Cardiac muscle cell (in vitro differentiated cells and primary cell): ENCODE measurements at places on chromosomes 4 and X. TPM values are rescaled to one million over a fixed set of nuclear protein-coding genes. Genes with fewer than 3 reads are reported as not detected.

DNA sequence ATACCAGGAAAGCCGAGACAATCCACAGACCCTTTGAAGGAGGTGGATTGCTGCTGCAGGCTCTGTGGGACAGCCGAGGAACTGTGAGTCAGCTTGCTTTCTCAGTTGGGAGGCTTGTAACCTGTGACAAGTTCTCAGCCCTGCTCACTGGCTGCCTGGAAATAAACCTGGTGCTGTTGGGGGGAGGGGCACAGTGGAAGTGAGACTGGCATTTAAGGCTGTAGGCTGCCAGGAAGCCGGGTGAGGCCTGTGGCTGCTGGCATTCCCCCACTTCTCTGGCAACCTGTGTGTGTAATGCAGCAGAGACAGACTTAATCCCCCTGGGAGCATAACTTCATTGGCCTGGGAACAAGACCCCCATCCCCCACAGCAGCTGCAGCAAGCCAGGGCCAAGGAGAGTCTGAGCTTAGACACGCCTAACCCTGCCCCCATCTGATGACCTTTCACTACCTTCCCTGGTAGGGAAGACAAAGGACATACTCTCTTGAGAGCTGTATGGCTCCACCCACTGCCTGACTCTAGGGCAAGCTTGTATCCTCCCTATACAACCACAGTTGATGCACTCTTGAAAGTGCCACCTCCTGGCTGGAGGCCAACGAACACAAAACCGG, 64.1 kb downstream of the ALPK1 start:
- H3K4me1 ChIP-seq: no peaks in the 10 kb centered on the region
- H3K27me3 ChIP-seq: no peaks in the 10 kb centered on the region
- H3K36me3 ChIP-seq: no peaks in the 10 kb centered on the region
- H3K4me3 ChIP-seq: no peak overlapping the region

AMBN gene
- not detected in 2 replicates for total RNA-seq

KLHL4 gene
- 32.6 TPM in 2 replicates for total RNA-seq

DNA sequence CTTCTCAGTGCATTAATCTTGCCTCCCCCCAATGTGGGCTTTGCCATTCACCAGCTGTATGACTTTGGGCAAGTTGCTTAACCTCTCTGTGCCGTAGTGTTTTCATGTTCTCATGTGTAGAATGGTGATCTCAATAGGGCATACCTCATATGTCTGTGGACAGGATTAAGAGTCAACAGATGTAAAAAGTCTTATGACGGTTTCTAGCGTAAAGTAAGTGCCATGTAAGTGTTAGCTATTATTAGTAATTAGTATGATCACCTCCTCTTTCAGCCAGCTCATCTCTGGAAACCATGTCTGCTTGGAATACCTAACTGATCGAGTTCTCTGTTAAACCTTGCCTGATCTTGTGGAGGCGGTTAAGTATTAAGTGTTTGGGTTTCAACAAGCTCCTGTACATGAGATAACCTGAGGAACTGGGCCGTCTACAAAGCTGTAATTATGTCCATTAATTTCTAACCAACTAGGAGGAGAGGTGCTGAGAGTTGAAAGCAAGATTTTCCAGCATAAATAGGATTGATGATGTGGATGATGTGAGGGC, 66.3 kb downstream of the TSC22D3 start:
- H3K4me3 ChIP-seq: no peak overlapping the region
- no peak overlapping the region for H3K27ac ChIP-seq
- no peak for DNase-seq
- no peaks in the 10 kb centered on the region for H3K27me3 ChIP-seq
- peaks cover 13% of the 10 kb centered on the region for H3K4me1 ChIP-seq
- H3K36me3 ChIP-seq: peaks cover 11% of the 10 kb centered on the region

DNA sequence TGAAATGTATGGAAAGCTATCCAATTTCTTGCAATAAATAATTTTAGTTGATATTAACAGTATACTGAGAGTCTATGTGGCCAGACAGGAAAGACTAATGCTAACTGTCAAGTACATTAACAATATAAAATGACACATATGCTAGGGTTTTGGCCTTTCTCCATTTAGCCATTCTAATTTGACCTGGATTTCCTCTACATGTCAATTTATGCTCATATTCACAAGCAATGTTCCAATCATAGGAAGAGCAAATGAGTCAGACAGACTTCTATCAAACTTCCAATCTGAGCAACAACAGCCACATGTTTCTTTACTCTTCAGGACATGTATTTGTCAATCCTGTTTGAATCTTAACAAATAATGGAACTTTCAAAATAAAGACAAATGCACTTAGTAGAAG, 53.6 kb downstream of the CORIN start:
- H3K4me1 ChIP-seq: peaks cover 36% of the 10 kb centered on the region
- no peaks in the 10 kb centered on the region for H3K36me3 ChIP-seq
- H3K27me3 ChIP-seq: no peaks in the 10 kb centered on the region
- no peak for DNase-seq

DNA sequence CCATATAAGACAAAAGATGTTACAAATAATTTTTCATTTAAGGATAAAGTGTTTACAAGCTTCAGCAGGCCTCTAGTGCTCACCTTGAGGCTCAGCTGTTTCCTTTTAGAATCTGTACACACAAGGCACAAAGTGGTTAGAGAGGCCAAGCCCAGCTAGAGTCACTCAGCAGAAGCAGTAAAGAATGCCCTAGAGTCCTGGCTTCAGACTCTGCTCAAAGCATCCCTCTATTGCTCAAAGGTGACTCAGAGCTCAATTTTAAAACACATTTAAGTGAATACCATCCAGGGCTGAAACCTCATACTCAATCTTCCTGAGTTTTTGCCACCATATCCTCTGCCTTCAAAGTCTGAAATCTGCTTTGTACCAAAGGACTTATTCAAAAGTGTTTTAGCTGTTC, 22.6 kb upstream of the PHF8 start:
- H3K27ac ChIP-seq: no peak overlapping the region
- DNase-seq: peak; percentile 3
- H3K36me3 ChIP-seq: no peaks in the 10 kb centered on the region
- H3K4me1 ChIP-seq: no peaks in the 10 kb centered on the region
- no peak overlapping the region for H3K4me3 ChIP-seq

VCX3A gene
- 0.48 and 0.74 TPM in 2 replicates for total RNA-seq

TACR3 gene
- total RNA-seq: not detected in 2 replicates

DGKK gene
- 0.27 and 0.81 TPM in 2 replicates for total RNA-seq

MAGEA8 gene
- not detected in 2 replicates for total RNA-seq

GPRASP1 gene
- total RNA-seq: 3.2 and 8.7 TPM in 2 replicates

DNA sequence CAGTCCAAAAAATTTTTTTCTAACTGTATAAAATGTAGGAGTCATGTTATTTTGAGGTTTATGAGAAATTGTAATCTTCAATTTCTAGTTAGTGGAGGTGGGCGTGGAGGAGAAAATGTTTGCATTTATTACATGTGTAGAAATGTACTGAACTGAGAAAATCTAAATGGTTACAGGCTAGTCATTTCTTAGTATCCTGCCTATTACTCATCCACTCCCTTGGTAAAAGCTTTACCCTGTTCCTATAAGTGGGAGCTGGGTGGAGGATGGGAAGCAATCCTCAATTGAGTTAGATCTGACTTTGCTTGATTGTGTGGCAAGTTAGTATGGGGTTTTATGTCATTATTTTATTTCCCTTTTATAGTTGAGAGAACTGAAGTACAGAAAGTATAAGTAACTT, 73.8 kb downstream of the POLA1 start:
- peaks cover 4% of the 10 kb centered on the region for H3K4me1 ChIP-seq
- no peaks in the 10 kb centered on the region for H3K27me3 ChIP-seq
- peak; percentile 1 for DNase-seq
- no peaks in the 10 kb centered on the region for H3K36me3 ChIP-seq

GRCh38 chrX:106479920-106480319, 131.9 kb upstream of the RADX start:
- H3K4me1 ChIP-seq: no peaks in the 10 kb centered on the region
- DNase-seq: no peak
- no peaks in the 10 kb centered on the region for H3K36me3 ChIP-seq

DDX53 gene
- total RNA-seq: not detected in 2 replicates

DNA sequence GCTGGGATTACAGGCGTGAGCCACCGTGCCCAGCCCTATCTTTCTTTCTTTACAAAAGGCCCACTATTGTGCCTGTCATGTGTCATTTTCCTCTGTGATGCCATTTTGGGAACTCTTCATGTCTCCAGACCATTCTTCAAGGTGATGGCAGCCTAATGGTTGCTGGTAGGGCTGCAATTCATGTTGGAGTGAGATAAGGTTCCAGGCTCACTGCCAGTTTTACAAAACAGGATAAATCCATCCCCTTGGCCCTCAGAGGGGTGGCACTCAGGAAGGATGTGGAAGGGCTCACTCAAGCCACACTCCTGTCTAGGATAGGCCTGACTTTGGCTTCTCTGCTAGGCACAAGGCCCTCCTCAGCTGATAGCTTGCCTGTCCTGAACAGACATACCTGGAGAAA, 3.8 kb downstream of the TCEAL9 start:
- peaks cover 28% of the 10 kb centered on the region for H3K4me1 ChIP-seq
- no peak overlapping the region for H3K4me3 ChIP-seq
- peak overlapping the region; percentile 62 for H3K27ac ChIP-seq
- peaks cover 7% of the 10 kb centered on the region for H3K36me3 ChIP-seq
- DNase-seq: peak; percentile 50
- H3K27me3 ChIP-seq: no peaks in the 10 kb centered on the region

DNA sequence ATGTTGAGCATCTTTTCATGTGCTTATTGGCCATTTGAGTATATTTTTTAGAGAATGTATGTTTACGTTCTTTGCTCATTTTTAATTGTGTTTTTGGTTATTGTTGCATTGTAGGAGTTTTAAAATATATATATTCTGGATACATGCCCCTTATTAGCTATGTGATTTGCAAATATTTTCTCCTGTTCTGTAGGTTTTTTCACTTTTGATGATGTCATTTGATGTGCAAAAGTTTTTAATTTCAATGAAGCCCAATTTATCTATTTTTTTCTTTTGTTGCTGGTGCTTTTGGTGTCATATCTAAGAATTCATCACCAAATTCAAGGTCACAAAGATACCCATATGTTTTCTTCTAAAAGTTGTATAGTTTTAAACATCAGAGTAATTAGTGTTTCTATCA, 6.8 kb downstream of the ARMCX5 start:
- H3K27ac ChIP-seq: no peak overlapping the region
- no peak overlapping the region for H3K4me3 ChIP-seq
- no peak for DNase-seq
- no peaks in the 10 kb centered on the region for H3K4me1 ChIP-seq

DNA sequence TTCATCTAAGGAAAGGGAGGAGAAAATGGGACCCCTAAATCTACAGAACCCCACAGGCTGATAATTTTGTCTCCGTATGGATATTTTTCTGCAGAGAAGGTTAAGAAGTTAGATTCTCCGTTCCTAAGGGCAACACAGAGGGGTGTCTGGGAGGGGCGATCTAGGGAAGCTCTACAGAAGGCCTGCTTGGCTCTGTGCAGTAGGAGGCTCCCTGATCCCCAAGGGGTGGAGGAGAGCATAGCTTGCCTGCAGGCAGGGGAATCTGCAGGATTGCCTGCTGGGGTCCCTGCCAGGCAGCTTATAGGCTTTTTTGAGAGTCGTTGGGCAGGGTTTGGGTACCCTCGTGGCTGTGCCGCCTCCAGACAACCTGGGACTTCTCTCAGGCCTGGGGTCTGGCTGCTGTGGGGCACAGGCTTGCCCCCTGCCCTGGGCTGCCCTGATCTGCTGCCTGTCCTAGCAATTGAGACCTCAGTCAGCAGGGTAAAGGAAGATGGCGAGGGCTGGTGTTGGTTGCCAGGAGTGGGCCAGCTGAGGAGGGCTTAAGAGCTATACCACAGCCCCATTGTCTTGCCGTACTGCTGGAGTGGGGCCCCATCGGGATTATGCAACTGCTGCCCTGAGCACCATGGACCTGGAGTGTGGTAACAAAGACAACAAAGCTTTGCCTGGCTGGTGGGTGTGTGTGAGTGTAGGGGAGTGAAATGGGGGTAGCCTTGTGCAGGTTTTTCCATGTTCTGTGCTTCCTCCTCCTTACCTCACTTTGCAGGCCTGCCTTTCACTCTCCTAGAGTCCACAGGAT, 74.1 kb downstream of the EFNB1 start:
- no peaks in the 10 kb centered on the region for H3K36me3 ChIP-seq
- H3K27ac ChIP-seq: no peak overlapping the region
- no peak overlapping the region for H3K4me3 ChIP-seq
- DNase-seq: no peak
- H3K27me3 ChIP-seq: no peaks in the 10 kb centered on the region
- no peaks in the 10 kb centered on the region for H3K4me1 ChIP-seq

- no peaks in the 10 kb centered on the region for H3K27me3 ChIP-seq
- no peak for DNase-seq
- H3K4me1 ChIP-seq: no peaks in the 10 kb centered on the region
- no peak overlapping the region for H3K4me3 ChIP-seq
These were observed 103.0 kb downstream of the PPEF1 start for GRCh38 chrX:18810416-18810815.

MAGIX gene
- total RNA-seq: 2.0 and 6.8 TPM in 2 replicates

ADGRA3 gene
- 32.2 and 41.1 TPM in 2 replicates for total RNA-seq

PDGFRA gene
- 51.3 and 60.9 TPM in 2 replicates for total RNA-seq

SFRP2 gene
- 0.30 and 1.7 TPM in 2 replicates for total RNA-seq

VSIG1 gene
- 0.07 TPM in 1 of 2 replicates, not detected in the other for total RNA-seq

LPAR4 gene
- 0.77 and 0.85 TPM in 2 replicates for total RNA-seq

DNA sequence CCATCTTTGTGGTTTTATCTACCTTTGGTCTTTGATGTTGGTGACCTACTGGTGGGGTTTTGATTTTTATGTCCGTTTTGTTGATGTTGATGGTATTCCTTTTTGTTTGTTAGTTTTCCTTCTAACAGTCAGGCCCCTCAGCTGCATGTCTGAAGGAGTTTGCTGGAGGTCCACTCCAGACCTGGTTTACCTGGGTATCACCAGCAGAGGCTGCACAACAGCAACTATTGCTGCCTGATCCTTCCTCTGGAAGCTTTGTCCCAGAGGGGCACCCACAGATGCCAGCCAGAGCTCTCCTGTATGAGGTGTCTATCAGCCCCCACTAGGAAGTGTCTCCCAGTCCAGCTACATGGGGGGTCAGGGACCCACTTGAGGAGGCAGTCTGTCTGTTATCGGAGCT, 199.3 kb upstream of the WDFY3 start:
- DNase-seq: no peak
- no peak overlapping the region for H3K4me3 ChIP-seq
- H3K36me3 ChIP-seq: no peaks in the 10 kb centered on the region
- no peak overlapping the region for H3K27ac ChIP-seq
- H3K4me1 ChIP-seq: no peaks in the 10 kb centered on the region

GPR173 gene
- total RNA-seq: 4.8 and 12.6 TPM in 2 replicates

GRCh38 chr4:182091128-182091527, 152.1 kb upstream of the TENM3 start:
- no peak overlapping the region for H3K4me3 ChIP-seq
- peaks cover 1% of the 10 kb centered on the region for H3K27me3 ChIP-seq
- H3K36me3 ChIP-seq: no peaks in the 10 kb centered on the region
- no peak for DNase-seq
- no peaks in the 10 kb centered on the region for H3K4me1 ChIP-seq

DNA sequence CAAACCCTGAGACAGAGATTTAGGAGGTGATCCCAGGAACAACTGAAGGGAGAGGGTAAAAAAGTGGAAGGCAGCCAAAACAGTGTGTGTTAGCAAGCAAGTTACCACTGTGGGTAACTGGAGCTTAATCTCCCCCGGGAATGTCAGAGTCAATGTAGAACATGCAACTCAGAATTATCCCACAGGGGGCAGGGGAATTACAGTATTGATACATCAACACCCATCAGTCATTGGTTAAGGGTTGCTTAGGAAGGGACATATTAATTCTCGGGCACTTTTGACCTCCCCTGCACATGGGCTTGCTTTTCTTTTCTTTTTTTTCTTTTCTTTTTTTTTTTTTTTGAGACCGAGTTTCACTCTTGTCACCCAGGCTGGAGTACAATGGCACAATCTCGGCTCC, 29.3 kb downstream of the CXorf58 start:
- no peak for DNase-seq
- no peaks in the 10 kb centered on the region for H3K27me3 ChIP-seq
- H3K4me3 ChIP-seq: no peak overlapping the region
- H3K4me1 ChIP-seq: no peaks in the 10 kb centered on the region

- H3K4me1 ChIP-seq: peaks cover 8% of the 10 kb centered on the region
- H3K36me3 ChIP-seq: no peaks in the 10 kb centered on the region
- no peaks in the 10 kb centered on the region for H3K27me3 ChIP-seq
- peak overlapping the region; percentile 31 for H3K27ac ChIP-seq
- peak; percentile 75 for DNase-seq
These were observed 130.1 kb upstream of the TECRL start for GRCh38 chr4:64539234-64539849.

DNAAF6 gene
- 0.06 TPM in 1 of 2 replicates, not detected in the other for total RNA-seq
